ENCODE measurements at places on chromosomes 6 and 20.

- DNase-seq = no peak
These were observed 71.8 kb downstream of the ATG5 start for GRCh38 chr6:106253731-106254130.

- no peak for DNase-seq
These were observed 1.1 kb downstream of the HSF2 start for GRCh38 chr6:122400462-122401089.

GRCh38 chr6:106173124-106173879 is 87.2 kb downstream of the PRDM1 start:
- no peak for DNase-seq

GRCh38 chr6:113363048-113363798 is 493.9 kb upstream of the MARCKS start:
- DNase-seq = no peak

DNA sequence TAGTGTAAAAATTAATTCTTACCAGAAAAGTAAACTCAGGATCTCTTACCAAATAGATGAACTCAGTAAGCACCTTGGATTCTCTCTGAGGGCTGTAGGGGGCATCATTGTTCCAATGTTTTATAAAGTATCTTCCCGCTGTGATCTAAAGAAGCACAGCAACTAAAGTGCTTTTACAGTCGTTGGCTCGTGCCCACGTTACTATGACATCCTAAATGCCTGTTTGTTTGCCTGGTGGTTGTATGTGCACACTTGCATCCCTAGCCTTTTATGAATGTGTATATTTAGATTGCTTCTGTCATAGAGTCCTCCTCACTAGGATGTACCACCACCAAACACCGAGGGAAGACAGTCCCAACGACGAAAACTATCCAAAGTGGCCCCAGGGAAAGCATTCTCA is 34.5 kb downstream of the SLX4IP start:
- no peak for DNase-seq

GRCh38 chr6:140602431-140603248 is 1228.2 kb upstream of the CITED2 start:
- no peak for DNase-seq

DNA sequence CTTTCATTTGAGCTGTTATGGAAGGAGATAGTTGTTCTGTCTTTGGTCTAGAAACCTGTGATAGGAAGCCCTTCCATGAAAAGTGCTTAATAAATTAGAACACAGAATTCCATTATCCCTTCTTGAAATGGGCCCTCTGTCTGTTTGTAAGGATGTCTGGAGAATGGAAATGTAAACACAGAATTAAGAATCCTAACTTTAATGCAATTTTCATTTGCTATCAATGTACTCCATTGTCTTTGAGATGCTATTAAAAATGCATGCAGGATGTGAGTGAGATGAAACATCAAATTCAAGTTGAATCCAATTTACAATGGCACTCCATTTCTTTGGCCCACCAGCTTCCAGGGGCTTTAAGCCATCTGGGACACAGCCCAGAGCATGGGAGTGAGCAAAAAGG is 13.9 kb upstream of the AARS2 start:
- DNase-seq = no peak

GRCh38 chr20:5172167-5172601 is 45.4 kb downstream of the CDS2 start:
- no peak for DNase-seq

GRCh38 chr6:135043846-135044245 is 10.8 kb downstream of the HBS1L start:
- no peak for DNase-seq

DNA sequence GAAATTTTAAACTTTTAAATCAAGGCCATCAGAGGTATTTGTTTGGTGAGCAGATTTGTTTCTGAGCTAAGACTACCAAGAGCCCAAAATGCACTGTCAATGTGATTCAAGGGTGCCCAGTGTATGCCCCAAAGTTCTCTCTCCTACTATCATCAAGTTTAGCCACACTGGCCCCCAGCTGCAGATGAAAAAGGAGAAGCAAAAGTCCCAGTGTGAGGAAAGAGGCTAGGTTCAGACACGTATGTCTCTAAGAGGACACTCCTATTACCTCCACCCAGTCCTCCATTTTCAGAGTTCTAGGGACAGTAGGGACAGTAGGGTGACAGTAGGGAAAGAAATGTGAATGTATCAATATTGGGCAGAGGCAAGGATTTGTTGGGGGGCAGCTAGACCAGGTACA is 230.8 kb downstream of the CD83 start:
- no peak for DNase-seq

- no peak for DNase-seq
These were observed 48.6 kb downstream of the MOCS1 start for GRCh38 chr6:39885691-39886090.

GRCh38 chr6:100096341-100096740 is 102.3 kb upstream of the MCHR2 start:
- no peak for DNase-seq

DNA sequence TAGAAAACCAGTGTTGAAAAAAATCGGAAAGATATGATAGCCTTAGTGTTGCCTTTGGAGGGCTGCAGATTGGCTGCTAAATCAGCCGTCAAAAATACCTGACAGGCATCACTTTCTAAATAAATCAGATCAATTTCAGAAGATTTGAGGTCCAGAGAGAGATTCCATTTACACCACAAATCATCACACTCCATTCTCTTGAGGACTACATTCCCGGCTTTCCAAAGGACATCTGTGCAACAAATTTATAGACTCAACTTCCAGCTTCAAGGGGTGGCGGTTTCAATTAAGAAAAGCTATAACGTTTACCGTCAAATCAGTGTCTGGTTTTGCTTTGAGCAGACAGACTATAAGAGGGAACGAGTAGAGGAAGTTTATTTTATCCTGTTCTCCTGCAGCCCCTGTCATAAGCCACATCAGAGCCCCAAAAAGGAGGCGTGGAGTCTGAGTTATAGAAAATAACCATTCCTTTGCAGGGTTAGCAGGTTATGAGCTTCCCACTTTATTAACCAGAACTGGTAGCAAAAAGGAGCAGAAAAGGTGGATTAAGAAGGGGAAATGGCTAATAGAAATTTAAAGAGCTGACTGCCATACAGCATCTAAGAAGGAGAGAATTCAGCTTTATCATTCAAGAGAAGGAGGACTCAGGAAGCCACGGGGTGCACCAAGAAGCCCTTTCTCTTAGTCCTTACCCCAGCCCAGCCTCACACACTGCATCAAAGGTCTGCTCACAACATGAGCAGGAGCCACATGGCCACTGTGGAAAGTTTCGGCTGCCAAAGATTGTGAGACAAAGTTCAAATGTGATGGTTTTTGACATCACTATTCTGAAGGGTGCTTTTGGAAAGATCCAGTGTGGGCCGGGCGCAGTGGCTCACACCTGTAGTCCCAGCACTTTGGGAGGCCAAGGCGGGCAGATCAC is 12.9 kb upstream of the UQCC2 start:
- DNase-seq = no peak

DNA sequence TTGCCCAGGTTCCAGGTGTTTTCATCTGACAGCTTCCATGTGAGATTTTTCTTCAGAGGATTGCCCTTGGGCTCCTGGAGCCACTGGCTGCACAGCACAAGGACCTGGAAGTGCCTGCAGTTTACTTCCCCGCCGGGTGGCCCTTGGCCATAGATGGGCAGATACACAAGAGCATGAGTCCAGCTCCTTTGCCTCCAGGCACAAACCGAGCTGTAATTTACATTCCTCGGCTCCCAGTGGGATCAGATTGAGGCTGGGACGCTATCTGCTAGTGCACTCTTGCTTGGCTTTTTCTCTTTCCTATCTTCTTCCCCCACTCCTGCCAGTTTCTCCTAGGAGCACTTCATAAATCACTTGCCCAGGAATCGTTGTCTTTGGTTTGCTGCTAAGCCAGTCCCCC is 85.4 kb upstream of the RALY start:
- no peak for DNase-seq

DNA sequence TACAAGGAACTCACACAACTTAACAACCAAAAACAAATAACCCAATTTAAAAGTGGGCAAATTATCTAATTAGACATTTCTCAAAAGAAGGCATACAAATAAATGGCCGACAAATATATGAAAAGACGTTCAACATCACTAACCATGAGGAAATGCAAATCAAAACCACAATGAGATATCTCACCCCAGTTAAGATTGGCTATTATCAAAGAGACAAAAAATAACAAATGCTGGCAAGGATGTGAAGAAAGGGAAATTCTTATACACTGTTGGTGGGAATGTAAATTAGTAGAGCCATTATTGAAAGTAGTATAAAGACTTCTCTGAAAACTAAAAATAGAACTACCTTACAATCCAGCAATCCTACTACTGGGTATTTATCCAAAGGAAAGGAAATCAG is 96.7 kb upstream of the SIRPG start:
- DNase-seq = no peak

DNA sequence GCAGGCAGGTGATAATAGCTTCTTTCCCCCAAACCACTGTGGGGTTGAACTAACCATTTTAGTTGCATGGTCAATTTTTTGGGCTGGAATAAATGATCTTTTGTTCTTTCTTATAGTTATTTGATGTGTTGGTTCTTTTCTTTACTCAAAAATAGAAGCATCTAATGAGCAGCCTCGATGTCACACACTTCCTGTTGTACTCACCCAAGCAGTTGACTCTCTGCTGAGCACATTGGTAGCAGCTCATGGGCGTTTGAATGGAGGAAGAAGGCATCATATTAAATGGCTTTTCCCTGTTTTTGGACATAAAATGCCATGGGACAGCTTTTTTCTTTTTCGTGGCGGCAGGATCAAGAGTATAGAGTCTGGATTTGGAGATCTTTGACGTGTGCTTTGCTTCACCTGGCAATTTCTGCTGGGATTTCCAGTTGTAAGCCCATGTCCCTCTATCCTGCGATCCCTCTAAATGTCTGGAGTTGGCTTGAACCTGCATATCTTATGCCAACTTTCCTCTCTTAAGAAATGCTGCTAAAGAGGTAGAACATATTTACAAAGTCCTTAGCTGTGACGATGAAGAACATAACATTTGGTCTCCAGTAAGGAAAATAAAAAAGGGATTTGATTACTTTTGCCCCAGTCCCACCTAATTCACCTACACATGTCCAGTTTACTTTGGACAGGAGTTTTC is 268.3 kb downstream of the PRL start:
- no peak for DNase-seq

- DNase-seq = no peak
These were observed 24.2 kb upstream of the COL9A1 start for GRCh38 chr6:70327036-70327435.

- no peak for DNase-seq
These were observed 82.1 kb downstream of the ASXL1 start for GRCh38 chr20:32440069-32440757.

DNA sequence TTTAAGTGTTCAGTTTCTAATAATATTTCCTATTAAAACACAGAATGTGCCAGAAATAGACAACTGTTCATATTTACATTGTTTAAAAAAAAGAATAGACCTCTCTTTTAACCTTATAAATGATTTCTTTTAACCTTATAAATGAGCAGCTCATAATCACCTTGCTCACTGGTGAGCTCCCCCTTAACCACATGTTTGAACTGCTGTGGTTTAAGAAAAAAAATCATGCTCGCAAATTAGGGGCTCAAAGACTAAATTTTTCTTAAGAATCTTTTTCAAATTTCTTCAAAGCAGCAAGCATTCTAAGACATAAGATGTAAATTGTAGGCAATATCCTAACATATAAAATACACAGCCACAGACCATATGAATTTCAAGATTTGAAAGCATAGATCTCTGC is 32.8 kb downstream of the FAM8A1 start:
- no peak for DNase-seq

DNA sequence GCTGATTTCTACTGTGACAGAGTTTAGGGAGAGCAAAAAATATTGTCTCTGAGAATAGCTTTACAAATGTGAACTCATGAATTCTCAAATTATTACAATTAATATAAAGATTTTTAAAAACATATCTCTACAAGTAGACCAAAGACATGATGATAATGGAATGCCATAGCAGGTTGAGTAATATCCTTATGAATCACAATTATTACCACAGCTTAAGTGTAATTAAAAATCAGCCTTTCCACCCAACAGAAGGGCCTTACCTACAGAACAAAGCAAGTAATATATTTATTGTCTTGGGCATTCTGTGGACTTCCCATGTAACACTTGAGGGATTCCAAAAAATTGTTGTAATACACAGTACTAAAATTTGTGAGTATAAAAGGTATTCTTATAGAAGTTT is 1099.6 kb upstream of the GJE1 start:
- DNase-seq = no peak

GRCh38 chr6:168332020-168332419 is 12.4 kb upstream of the DACT2 start:
- DNase-seq = no peak

DNA sequence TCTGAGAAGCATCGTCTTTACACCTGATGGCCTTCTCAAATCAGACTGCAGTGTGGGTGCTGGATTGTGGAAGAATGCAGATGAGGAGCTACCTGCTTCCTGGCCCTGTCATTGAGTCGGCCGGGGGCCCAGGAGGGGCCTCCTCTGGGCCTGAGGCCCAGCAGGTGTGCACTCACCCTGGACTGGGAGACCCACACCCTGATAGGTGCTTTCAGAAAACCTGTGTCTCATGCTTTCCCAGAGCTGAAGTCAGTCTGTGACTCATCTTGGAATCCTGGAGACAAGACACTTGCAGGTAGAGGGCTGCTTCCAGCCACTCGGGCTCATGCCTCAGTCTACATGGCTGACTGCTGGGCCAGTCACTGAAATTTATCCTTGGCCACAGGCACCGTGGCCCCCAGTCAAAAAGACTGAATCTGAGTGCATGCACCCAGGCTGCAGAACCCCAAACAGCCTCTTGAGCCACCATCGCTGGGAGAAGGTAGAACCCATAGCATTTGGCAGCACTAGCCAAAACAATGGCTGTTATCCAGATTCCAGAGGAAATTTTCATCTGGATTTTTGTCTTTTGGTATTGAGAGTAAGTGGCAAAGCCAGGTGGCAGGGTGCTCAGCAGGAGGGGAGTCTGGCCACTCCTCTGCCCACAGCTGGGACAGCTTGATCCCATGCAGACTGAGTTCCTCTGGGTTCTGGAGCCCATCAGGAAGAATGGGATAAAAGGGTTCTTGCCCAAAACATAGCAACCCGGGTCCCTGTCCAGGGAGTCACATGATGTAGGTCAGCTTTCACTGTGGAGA is 182.0 kb upstream of the CST7 start:
- DNase-seq = no peak

- DNase-seq = no peak
These were observed 64.4 kb downstream of the SNAP25 start for GRCh38 chr20:10282979-10283456.

GRCh38 chr20:22430154-22430745 is 154.1 kb downstream of the FOXA2 start:
- no peak for DNase-seq

GRCh38 chr20:5602346-5602745 is 147.9 kb upstream of the SHLD1 start:
- DNase-seq = no peak
